ENCODE measurements at places on chromosomes 2 and 18.

GRCh38 chr2:11753452-11753885 is 7.0 kb downstream of the LPIN1 start:
- H3K27me3 ChIP-seq: no peaks in the 10 kb centered on the region
- H3K27ac ChIP-seq: no peak overlapping the region
- no peak for DNase-seq
- no peak overlapping the region for H3K4me3 ChIP-seq
- peaks cover 25% of the 10 kb centered on the region for H3K4me1 ChIP-seq
- no peaks in the 10 kb centered on the region for H3K36me3 ChIP-seq

DNA sequence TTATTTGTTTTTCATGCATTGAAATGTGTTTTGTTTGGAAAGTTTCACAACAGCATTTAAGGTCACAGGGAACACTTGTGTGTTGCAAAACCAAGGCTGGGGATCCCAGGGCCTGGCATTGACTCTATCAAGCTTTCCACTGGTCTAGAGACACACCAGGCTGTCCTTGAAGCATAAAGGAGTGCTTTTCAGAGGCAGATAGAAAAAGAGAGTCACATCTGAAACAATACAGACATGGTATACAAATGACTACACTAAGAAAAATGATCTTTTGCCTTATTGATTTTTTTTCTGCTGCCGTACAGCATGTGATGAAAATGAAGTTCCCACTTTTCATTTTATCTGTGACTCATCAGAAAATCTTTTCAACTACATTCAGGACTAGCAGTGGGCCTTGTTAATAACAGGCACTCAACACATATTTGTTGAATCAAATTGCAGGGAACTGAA is 61.9 kb upstream of the ZCCHC2 start:
- H3K4me1 ChIP-seq: no peaks in the 10 kb centered on the region
- H3K36me3 ChIP-seq: no peaks in the 10 kb centered on the region
- H3K4me3 ChIP-seq: no peak overlapping the region
- H3K27me3 ChIP-seq: no peaks in the 10 kb centered on the region
- H3K27ac ChIP-seq: no peak overlapping the region

DNA sequence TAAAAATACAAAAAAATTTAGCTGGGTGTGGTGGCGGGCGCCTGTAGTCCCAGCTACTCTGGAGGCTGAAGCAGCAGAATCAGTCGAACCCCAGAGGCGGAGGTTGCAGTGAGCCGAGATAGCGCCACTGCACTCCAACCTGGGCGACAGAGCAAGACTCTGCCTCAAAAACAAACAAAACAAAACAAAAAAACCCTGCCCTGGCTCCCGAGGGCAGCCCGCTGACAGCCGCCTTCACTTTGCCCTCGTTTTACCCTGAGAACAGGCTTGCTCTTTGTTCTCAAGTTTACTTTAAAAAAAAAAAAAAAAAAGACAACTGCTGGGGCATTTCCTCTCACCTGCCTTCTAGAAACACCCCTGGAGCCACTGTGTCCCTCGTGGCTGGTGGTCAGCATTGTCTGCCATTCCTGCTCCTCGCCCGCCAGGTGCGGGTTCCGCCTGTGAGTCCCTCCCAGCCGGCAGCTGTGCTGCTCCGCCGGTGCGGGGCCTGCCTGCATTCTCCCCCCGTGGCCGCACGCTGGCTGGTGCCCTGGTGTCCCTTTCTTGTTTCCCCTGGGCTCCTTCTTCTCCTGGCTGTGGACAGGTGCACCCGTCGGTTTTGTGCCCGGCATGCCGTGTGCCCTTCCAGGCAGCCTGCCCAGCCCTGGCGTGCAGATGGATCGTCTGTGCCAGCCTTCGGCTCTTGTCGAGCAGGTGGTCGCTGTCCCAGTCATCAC is 105.7 kb downstream of the USP40 start:
- no peaks in the 10 kb centered on the region for H3K36me3 ChIP-seq
- no peaks in the 10 kb centered on the region for H3K27me3 ChIP-seq
- H3K4me3 ChIP-seq: no peak overlapping the region
- no peak for DNase-seq
- no peaks in the 10 kb centered on the region for H3K4me1 ChIP-seq
- H3K27ac ChIP-seq: no peak overlapping the region

- DNase-seq: no peak
- peaks cover 9% of the 10 kb centered on the region for H3K4me1 ChIP-seq
- H3K4me3 ChIP-seq: no peak overlapping the region
- H3K27me3 ChIP-seq: no peaks in the 10 kb centered on the region
- no peaks in the 10 kb centered on the region for H3K36me3 ChIP-seq
- no peak overlapping the region for H3K27ac ChIP-seq
Observed at GRCh38 chr2:237585590-237586221, 4.8 kb downstream of the RAB17 start.

GRCh38 chr2:199303728-199304177 is 154.0 kb downstream of the SATB2 start:
- peaks cover 3% of the 10 kb centered on the region for H3K4me1 ChIP-seq
- no peaks in the 10 kb centered on the region for H3K36me3 ChIP-seq
- no peak overlapping the region for H3K4me3 ChIP-seq

DNA sequence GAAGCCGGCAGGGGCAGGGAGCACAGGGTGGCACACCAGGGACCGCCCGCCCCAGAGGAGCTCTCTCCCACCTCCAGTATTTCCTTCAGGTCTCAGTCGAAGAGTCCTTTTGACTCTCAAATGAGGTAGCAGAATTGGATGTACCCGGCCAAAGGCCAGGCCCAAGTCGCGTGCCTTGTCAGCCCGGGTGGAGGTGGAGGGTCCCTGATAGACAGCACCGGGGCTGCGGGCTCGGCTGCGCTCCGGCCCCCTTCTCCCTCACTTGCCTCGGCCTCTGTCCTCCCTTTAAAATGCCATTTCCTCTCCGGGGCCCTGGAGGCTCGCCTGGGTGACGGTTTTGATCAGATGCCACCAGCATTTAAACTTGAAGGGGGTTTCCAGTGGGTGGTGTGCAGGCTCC is 198.9 kb upstream of the SOX11 start:
- H3K4me1 ChIP-seq: no peaks in the 10 kb centered on the region
- no peak for DNase-seq
- no peak overlapping the region for H3K4me3 ChIP-seq
- no peak overlapping the region for H3K27ac ChIP-seq
- H3K36me3 ChIP-seq: no peaks in the 10 kb centered on the region

All from ovary (tissue), 10 donors.